Activated naive CD4-positive, alpha-beta T cell (primary cell): ENCODE measurements at places on chromosomes 12 and 14.

- DNase-seq: no peak
These were observed 22.9 kb downstream of the ETFBKMT start for GRCh38 chr12:31682136-31682962.

DNA sequence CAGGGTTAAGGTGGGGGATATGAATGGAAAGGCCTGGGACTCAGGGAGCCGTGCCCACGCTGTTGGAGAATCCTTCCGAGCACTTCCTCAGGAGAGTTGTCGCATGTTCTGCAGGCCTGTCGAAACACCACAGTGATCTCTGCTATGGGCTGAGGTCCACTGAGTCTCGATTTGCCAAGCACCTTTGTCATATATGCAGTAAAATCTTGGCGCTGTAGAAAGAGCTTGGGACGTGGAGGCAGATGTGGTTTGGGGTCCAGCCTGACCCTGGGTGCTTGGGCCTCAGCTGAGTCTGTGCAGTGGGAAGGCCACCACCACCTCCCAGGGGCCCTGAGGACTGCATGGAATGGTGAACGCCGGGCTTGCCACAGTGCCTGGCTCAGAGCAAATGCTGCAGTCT lies 32.9 kb downstream of the C14orf132 start:
- no peak for DNase-seq

- no peak for DNase-seq
These were observed 10.4 kb downstream of the MTA1 start for GRCh38 chr14:105430042-105430441.

DNA sequence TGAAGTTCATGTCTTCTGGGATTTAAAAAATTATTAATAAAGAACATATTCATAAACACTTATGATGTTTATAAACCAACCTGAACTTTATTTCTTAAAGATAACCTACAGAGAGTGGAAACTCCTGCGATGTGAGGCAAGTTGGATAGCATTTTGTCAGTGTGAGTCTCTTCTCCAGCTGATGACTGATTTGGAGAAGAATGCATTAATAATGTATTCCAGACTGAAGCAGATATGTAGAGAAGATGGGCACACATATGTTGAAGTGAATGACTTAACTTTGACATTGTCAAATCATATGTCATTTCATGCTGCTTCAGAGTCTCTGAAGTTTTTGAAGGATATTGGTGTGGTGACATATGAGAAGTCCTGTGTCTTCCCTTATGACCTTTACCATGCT lies 7.3 kb downstream of the HELB start:
- DNase-seq: no peak

GRCh38 chr14:71130491-71131179 lies 223.4 kb downstream of the PCNX1 start:
- no peak for DNase-seq

- DNase-seq: no peak
These were observed 56.7 kb downstream of the BCL11B start for GRCh38 chr14:99215277-99215676.

DNA sequence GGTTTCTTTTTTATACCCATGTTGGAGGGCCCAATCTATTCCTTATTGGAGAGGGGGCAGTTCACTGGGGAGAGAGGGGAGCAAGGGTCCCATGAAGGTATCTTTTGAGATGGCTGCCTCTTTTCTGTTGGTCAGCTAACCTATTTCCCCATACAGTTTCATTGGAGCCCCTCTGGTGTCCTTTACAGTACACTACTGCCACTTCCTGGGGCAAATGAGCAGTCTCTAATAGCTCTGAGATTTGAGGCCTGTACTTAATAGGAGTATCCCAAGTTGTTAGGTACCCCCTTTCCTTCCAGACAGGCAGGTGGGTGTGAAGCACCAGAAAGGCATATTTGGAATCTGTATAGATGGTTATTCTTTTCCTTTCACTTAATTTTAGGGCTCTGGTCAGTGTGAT lies 41.3 kb upstream of the RNU6-8 start:
- no peak for DNase-seq

- DNase-seq: no peak
These were observed 8.7 kb downstream of the TCTN1 start for GRCh38 chr12:110622582-110622981.

GRCh38 chr12:106224355-106224706 lies 23.5 kb downstream of the CKAP4 start:
- no peak for DNase-seq

GRCh38 chr12:89343127-89343526 lies 9.2 kb downstream of the DUSP6 start:
- DNase-seq: no peak

- no peak for DNase-seq
These were observed 250.4 kb downstream of the C12orf75 start for GRCh38 chr12:105580821-105581352.

- DNase-seq: no peak
These were observed 310.1 kb upstream of the DIO3 start for GRCh38 chr14:101250948-101251811.

GRCh38 chr12:103839103-103839502 lies 1.9 kb downstream of the NT5DC3 start:
- no peak for DNase-seq

GRCh38 chr14:94571950-94572349 lies 9.3 kb upstream of the SERPINA5 start:
- no peak for DNase-seq

- peak; percentile 59 for DNase-seq
These were observed 55.6 kb upstream of the PPP2R5C start for GRCh38 chr14:101705733-101706508.

DNA sequence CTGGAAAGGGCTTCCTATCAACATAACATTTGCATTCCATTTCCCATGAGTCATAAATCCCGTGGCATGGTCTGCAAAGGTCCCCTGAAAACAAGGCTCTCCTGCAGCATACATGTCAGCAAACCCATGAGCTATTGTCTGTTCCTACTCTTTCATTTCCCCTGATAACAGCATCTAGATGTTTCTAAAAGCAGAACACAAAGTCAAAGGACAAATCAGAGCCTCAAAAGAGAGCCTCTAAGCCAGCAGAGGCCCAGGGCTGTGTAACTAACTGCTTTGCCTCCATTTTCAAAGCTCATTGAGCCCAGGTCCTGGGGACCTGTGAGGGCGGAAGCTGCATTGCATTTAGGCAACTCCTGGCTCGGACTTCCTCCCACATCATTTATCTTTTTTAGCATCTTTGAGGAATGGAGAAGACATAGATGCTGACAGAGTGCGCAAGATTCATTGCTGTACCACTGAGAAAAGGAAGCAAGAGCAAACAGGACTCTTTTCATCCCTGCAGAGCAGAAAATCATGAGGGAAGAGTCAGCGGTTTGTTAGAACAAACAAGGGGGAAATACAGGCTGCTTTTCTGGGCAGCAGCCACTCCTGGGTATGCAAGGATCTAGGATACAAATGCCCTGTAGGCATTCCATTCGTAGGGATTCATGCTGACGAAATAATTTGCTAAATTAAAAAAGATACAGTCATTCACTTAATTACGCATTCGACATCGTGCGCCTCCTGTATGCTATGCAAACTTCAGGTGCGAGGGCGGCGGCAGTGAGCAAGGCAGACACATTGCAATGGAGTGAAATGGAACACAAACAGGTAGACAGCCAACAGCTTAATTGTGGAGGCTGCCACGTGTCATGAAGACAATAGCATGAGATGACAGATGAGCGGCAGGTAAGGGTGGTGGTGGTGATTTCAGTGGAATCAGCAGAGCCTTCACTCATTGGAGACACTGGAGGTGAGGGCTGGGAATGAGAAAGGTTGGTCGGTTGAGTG lies 131.0 kb downstream of the TMEM132D start:
- DNase-seq: no peak
